ENCODE measurements at places on chromosomes 3 and 15.
A peak's percentile ranks its signal among the peaks of the same experiment; 100 is the strongest.

DNA sequence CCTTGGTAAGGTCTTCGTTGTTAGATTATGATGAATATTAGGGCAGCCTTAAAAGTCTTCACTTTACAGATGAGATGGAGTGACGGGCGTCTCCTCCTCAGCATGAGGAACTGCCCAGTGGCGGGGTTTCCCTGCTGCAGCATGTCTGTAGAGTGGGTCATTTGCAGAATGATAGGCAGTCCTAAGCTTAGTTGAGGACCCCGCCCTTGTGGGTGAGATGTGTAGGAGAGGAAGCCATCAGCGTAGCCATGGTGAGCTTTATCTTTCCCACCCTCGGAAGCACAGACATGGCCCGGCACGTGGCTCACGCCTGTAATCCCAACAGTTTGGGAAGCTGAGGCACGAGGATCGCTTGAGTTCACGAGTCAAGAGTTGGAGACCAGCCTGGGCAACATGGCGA is 877 bp downstream of the NIT2 start:
- DNase-seq, result peak; percentile 59

- no peak for DNase-seq
Measured at GRCh38 chr3:63580151-63580550, 72.3 kb upstream of the SNTN start.

DNA sequence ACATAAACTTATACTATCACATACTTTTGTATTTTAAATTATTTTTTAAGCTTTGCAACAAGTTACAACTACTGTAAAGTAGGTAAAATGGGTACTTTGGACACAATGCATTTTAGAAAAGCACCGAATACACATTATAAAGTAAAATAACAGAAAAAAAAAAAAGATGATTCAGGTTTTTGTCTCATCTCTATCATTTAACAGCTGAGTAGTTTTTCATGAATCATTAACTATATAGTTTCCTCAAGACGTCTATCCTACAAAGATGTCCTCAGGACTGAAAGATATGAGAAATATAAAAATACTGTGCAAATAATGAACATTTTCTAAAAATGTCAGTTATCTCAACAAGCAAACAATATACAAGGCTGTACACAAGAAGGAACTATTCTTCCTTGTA is 46.9 kb downstream of the ANKRD28 start:
- no peak for DNase-seq

DNA sequence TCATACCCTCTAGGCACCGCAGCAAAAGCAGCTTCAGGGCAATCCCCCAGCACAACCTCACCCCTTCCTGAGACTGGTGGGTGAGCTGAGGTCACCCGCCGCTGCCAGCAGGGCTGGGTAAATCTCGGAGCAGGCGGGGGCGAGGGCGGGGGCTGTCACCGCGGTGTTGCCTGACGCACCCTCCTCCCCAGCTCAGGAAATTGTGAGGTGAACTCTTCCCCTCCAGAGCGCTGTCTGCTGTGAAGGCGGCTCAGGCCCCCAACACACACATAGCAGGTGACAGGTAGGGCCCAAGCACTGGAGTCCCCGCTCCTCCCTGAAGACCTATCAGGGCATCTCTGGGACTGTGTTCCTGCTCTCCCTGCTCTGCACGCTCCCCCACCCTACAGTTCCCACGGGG is 30.2 kb upstream of the FURIN start:
- peak; percentile 67 for DNase-seq

- DNase-seq, result no peak
Measured at GRCh38 chr15:31230630-31231485, 95.8 kb upstream of the KLF13 start.

All from suppressor macrophage (primary cell).